NCI-H2029 (cell line): ENCODE measurements at places on chromosomes 1 and 21.
A peak's percentile ranks its signal among the peaks of the same experiment; 100 is the strongest.

GRCh38 chr1:38137164-38137563 lies 90.6 kb upstream of the POU3F1 start:
- no peak for DNase-seq

DNA sequence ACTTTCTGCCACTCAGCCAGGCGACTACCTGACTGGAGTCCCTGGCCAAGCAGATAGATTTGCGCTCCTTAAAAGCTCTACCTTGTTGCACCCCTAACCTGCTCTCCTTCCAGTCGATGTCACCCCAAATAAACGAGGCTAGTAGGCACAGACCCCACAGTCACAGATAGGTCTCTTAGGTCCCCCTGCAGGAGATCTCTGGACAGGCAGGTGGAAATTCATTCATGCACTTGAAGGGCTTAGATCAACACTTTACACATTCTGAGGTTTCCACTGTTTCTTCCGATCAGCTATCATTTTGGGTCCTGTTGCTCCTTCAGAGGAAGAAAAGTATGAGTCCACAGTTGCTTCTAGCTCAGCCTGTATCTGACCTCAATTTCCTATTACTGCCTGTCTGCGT lies 272.6 kb upstream of the FMN2 start:
- no peak for DNase-seq

- DNase-seq: no peak
Measured at GRCh38 chr21:29953072-29953471, 13.3 kb upstream of the GRIK1 start.

- no peak for DNase-seq
Measured at GRCh38 chr1:17509363-17509762, 30.1 kb upstream of the ARHGEF10L start.

DNA sequence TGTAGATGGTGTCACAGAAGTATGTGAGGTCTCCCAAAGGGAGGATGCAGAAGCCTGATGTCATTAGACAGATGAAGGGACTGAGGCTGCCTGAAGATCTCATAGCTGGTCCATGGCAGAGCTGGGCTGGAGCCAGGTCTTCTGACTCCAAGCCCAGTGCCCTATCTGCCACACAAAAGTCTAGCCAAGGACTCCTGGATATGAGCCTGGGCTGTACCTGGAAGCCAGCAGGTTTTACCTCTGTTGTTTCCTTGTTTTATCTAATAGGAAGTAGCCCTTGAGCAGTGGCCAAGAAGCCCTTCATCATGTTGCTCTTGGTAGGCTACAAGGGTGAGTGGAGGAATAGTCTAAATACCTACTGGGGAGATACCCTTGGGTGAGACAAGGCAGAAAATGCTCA lies 74.4 kb upstream of the SLC44A3 start:
- DNase-seq: peak; percentile 30
